GOT3 (cell line): ENCODE measurements at places on chromosomes 11 and 22.
A peak's percentile ranks its signal among the peaks of the same experiment; 100 is the strongest.

DNA sequence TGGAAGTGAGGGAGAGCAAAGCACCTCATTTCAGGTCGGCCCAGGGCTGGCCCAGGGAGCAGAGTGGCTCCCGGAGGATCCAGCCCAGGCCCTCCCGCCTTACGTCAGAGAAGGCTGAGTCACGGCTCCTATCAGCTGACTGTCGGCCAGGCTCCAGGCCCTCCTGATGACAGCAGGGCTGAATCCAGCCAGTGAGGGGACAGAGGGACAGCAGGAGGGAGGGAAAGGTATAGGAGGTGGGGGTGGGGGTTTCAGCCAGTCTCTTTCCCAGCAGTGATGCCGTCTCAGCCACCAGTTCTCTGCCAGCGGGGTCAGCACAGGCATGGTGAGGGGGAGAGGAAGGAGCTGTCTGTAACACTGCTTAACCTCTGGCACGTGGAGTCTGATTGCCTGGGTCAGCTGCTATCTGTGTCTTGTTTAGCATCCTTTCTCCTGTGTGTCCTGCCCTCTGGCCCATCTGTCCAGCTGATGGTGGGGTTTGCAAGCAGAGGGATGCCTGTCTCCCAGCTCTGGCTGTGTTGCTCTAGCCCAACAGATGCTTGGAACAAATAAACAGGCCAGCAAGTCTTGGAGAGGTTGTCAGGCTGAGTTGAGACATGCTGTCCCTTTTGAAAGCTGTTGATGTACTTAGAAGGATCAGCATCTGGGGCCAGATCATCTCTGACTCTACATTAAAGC is 74.0 kb downstream of the ADAMTS15 start:
- peak; percentile 0 for DNase-seq

GRCh38 chr22:44372611-44373010 is 59.9 kb upstream of the SHISAL1 start:
- DNase-seq: no peak

DNA sequence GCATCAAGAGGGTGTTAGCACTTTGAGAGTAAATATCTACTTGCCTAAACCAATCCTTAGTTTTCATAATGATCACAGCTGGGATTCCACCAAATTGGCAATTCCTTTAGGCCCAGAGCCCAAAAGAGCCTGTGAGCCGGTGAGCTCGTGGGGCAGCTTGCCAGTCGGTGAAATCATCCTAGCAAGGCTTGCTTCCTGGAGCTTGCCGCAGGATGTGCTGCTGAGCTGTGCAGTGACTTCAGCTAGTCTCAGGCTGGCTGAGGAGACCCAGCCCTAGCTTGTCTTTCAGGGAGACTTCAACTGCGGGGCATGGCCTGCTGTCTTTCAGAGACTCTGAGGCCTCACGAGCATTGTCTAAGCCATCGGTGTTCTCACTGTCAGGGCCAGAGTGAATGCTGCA is 73.6 kb upstream of the SUSD2 start:
- DNase-seq: peak; percentile 16

- DNase-seq: no peak
Measured at GRCh38 chr11:89267660-89268302, 90.1 kb downstream of the TYR start.

DNA sequence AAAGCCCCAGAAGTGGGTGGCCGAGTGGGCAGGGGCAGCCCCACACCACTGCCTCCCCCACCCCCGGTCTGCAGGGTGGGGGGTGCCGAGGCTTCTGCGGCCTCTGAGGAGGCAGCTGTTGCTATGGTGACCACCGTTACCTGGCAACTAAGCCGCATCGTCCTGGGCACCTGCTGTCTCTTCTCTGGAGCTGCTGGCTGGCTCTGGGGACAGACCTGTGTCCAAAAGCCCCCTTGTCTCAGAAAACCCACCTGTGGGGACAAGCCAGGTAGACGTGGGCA is 79.9 kb upstream of the PRR5 start:
- DNase-seq: no peak

DNA sequence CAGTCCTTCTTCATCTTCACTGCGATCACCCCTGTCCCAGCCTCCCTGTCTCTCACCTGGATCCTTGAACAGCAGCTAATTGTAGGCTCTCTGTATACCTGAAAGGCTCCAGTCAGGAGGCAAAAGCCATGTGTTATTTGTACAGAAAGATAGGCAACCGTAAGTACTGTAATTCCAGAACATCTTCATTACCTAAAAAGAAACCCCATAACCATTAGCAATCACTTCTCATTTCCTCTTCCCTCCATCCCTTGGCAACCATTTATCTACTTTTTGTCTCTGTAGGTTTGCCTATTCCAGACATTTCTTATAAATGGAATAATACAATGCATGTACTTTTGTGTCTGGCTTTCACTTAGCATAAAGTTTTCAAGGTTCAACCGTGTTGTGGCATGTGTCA is 17.8 kb downstream of the NAGA start:
- no peak for DNase-seq

GRCh38 chr11:131248588-131248987 is 121.8 kb upstream of the NTM start:
- no peak for DNase-seq

DNA sequence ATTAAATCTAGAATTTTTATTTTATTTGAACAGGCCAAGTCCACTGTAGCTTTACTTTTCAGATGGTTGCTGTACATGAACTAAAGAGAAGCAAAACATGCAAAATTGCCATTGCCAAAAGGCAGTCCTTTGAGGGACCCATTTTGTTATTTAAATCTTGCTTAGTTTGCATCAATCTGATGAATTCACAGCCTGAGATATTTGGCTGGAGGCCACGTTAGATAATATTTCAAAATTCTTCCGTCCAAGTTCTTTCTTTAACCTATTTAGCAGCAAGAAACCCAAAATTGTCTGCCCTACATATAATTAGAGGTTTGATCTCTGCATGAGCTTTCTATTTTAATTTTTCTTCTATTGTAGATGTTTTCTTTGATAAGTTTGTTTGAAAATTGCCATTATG is 1706.9 kb upstream of the RAG2 start:
- no peak for DNase-seq

GRCh38 chr11:66653123-66653522 is 14.6 kb downstream of the RBM4 start:
- DNase-seq: no peak

- DNase-seq: no peak
Measured at GRCh38 chr11:114128399-114128798, 68.9 kb downstream of the ZBTB16 start.

DNA sequence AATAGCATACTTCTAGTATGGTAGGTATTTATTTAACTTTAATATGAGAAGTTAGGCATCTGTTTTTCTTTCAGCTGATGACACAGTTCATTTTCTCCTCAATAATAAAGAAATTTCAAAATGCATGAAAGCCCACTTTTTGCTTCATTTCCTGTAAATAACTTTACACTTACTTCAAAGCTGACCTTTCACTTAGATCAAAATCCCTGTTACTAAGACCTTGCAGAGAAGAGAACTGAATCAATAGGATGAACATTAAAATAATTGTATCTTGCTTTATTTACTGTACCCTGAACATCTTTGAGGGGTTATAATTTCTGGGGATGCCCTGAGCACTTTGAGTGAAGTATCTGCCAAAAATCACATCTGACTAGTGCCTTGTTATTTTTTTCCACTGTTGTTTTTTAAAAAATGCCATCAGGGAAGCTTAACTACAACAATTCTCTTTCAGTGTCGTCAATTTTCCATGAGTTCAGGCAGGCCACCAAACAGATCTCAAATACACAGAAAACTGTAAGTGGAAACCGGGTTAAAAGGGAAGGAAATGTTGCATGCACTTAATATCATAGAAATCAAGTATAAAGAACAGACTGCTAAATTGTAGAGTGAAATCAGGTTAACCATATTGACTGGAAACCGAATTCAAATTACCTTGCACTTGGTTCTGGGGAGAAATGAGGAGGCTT is 206.2 kb downstream of the MAML2 start:
- no peak for DNase-seq

DNA sequence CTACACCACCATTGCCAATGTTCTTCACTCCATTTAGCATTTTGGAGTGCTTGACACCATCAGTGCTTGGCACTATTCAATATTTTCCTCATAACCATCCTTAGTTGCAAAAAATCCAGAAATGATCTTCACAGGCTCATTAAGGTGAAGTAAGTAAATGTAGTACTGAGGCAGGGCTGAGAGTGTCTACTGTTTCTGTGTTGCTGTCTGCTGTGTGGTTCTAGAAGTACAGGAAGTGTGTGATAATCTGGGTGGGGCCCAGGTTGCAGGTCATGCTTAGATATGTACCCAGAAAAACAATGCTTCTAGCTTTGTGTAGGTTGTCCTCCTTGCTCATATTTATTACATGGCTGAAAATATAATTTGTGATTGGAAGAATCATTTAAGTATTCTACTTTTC is 411.8 kb upstream of the CCDC179 start:
- DNase-seq: no peak

DNA sequence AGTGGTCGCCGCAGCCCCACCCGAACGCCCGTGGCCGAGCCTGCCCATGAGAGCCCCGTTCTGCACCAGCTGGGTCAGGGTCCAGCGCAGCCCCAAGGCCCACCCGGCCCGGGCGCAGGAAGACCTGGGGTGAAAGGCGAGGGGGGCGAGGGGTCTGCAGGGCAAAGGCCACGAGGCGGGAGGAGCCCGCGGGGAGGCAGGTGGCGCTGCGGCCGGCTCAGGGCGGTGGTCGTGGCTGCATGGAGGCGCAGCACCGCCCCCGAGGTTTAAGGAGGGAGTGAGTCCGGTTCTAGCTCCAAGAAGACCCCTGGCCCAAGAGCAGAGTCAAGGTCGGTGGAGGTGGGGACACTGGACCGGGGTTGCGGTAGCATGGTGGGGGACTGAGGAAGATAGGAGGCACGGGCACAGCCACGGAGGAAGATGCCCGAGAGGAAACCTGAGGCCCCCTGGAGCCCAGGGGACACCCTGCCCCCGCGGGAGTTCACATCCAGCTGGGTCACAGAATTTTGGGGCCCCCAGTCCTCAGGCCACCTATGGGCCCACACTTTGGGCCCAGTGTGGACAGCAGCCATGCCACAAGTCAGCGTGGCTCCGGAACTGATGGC is 514 bp upstream of the HDAC10 start:
- DNase-seq: no peak

DNA sequence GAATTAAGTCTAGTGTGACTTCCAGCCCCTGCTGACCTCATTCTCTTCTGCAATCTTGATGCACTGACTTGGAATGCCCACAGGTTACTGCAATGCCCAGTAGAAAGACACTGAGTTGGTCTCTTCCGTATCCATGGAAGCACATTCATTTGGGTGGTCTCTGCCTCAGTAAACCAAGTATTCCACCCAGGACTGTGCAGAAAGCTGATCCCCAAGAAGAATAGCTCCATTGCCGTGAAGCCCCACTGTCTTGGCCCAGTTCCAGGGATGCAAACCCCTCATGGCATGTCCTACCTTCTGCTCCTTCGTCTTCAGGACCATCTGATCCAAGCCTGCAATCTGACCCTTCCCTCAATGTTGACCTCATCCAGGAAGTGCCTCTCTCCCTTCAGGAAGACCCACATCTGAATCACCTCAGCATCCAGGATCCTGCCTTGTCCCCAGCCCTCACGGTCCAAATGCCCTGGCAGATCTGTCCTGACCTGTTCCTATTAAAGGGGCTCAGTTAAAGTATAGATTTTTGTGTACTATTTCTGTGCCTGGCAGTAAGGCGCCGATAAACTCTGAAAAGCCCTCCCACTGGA is 425.8 kb downstream of the SOX6 start:
- no peak for DNase-seq

DNA sequence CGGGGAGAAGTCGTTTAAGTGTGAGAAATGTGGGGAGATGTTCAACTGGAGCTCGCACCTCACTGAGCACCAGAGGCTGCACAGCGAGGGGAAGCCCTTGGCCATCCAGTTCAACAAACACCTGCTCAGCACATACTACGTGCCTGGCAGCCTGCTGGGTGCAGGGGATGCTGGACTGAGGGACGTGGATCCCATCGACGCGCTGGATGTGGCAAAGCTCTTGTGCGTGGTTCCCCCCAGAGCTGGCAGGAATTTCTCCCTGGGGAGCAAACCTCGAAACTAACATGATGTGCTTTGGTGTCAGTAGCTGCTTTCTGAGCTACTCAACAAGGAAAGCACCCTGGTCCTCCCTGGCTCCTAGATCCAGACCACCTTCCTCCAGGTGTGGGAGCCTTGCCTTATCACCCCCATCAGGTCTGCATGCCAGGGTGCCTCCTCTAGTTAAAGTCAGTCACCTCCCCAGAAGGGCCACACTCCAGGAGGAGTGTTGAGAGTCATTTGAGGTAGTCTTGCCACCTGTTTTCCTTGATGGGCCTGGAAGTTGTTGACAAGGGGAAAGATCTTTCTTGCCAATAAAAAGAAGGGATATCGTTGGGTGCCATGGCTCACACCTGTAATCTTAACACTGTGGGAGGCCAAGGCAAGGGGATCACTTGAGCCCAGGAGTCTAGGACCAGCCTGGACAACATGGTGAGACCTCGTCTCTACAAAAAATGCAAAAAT is 12.9 kb downstream of the ZNF74 start:
- DNase-seq: no peak

GRCh38 chr11:18235394-18236334 is 938 bp downstream of the SAA4 start:
- no peak for DNase-seq

GRCh38 chr11:59141673-59142460 is 789 bp upstream of the FAM111A start:
- DNase-seq: no peak

DNA sequence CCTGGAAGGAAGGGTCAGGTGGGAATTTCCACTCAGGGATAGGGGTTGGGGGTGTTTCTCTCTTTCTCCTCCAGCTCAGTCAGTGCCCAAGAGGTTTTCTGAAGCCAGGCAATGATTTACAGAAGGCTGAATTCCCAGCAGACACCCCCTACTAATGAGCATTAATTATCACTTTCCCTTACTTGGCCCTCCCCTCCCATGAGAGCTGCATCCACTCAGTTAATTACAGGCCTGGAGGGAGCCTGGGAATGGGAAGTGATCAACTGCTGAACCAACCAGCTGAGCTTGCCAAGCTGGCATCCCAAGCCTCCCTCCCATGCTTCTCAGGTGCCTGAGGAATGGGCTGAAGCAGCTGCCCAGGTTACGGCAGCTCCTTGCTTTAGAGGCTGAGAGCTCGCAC is 992 bp downstream of the LGALS12 start:
- DNase-seq: no peak

DNA sequence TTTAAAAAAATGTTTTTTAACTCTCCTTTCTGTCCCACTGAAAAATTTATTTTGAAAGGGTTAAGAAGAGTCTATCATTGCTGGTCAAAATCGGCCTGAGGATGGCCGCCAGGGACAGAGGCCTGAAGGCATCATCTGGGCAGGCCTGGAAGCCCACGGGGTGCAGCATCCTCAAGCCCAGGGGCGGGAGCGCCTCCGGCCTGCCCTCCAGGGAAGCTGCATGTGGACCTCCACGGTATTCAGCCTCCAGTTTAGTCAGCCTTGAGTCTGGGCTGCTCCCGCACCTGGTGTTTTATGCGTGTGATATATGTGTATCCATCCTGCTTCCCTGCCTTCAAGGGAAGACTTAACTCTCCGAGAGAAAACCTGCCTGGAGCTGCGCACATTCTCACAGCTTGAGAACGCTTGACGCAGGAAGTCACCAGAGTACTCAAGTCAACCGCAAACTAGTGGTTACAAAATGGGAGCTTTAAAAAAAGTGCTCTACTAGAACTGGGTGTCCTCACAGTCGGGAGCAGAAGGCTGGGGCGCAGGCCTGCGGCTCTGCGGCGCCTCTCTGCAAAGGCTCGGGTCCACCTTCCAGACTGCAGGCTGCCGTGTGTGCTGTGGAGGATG is 13.6 kb upstream of the BID start:
- no peak for DNase-seq

- DNase-seq: no peak
Measured at GRCh38 chr22:26016916-26017315, 152.3 kb upstream of the SEZ6L start.

GRCh38 chr11:36354221-36355003 is 58.3 kb downstream of the PRR5L start:
- DNase-seq: no peak

GRCh38 chr11:29119707-29120618 is 896.9 kb downstream of the KCNA4 start:
- DNase-seq: peak; percentile 5
